Muscle of leg (tissue), 16 donors: ENCODE measurements at places on chromosomes 12 and 14.

DNA sequence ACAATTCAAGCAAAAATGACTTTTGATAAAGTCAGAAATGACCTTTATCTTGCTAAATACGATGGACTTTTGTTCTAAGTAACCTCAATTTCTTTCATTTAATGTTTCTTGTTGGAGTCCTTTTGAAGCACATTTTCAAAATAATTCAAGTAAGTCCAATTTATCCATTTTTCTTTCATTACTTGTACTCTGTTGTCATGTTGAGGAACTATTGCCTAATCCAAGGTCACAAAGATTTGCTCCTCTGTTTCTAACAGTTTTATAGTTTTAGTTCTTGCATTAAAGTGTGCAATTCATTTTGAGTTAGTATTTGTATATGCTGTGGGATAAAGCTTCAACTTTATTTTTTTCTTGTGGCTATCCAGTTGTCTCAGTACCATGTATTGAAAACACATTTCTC is 66.7 kb downstream of the CCER1 start:
- DNase-seq, result no peak

DNA sequence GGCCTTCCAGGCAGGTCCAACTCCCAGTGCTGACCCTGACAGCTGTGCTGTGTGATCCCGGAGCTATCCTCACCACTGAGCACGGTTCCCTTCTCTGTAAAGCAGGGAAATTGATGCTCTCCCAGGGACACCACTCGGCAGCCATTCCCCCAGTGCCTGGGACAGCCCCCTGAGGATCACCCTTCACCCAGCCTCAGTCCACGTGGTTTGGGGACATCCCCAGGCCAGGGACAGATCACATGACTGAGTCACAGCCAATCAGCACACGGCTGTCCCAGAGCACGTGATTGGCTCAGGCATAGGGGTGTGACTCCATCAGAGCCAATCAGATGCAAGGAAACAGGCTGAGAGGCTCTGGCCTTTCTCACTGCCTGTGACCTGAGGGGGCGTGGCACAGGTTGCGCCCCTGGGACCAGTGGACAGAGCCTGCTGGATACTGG is 68.8 kb upstream of the SFSWAP start:
- no peak for DNase-seq

- DNase-seq, result peak; percentile 21
These were observed 106.3 kb downstream of the PTCSC3 start for GRCh38 chr14:36070031-36070719.

- no peak for DNase-seq
These were observed 30.3 kb upstream of the WDR89 start for GRCh38 chr14:63671987-63672386.

- no peak for DNase-seq
These were observed 145.9 kb upstream of the HIF1A start for GRCh38 chr14:61549425-61549824.

GRCh38 chr12:27343255-27344000 is 10.8 kb downstream of the BMAL2 start:
- DNase-seq, result no peak

- no peak for DNase-seq
These were observed 9.1 kb upstream of the KCNA5 start for GRCh38 chr12:5034603-5035002.

- DNase-seq, result peak; percentile 89
These were observed 1.1 kb upstream of the FERMT2 start for GRCh38 chr14:52951681-52952554.

- DNase-seq, result no peak
These were observed 31.6 kb downstream of the BRI3BP start for GRCh38 chr12:125024949-125025563.

GRCh38 chr12:103354403-103354802 is 141.4 kb downstream of the C12orf42 start:
- DNase-seq, result no peak

DNA sequence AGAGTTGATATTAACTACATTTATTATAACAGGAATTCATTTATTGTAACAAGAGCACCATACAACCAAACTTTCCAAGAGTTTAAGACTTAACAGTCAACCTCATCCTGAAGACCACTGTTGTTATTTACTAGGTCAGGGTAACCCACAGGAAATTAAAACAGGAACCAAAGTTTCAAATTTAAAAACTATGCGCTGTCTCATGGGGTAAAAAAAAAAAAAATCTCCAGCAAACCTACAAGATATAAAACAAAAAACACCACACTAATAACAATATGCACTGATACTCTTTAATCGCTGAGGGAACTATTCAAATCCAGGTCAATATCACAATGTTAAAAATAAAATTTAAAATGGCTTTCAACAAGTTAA is 44.5 kb downstream of the FOXN3 start:
- DNase-seq, result no peak

GRCh38 chr14:25044106-25044698 is 5.7 kb downstream of the STXBP6 start:
- DNase-seq, result peak; percentile 71

- peak; percentile 98 for DNase-seq
These were observed 177.3 kb downstream of the MYRFL start for GRCh38 chr12:70002097-70002911.

GRCh38 chr12:14913381-14913781 is 25.0 kb downstream of the ERP27 start:
- no peak for DNase-seq

GRCh38 chr14:22407033-22407432 is 182.0 kb downstream of the DAD1 start:
- no peak for DNase-seq

DNA sequence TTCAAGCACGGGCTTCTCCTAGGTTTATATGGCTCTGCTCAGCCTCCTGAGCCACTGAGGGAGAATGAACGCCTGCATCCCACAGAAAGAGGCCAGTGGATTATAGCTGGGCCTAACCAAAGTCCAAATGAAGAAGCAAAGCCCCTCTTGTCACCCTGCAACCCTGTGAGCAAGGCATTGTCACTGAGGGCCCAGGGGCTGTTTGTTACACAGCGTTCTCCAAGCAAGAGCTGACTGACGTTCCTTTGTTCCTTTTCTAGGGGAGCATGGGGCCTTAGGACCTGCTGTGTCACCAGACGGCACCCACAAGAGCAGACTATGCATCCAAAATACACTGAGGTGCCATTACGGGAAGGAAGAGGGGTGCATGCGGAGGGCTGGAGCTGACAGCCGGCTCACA is 4.3 kb upstream of the FBRSL1 start:
- DNase-seq, result no peak

DNA sequence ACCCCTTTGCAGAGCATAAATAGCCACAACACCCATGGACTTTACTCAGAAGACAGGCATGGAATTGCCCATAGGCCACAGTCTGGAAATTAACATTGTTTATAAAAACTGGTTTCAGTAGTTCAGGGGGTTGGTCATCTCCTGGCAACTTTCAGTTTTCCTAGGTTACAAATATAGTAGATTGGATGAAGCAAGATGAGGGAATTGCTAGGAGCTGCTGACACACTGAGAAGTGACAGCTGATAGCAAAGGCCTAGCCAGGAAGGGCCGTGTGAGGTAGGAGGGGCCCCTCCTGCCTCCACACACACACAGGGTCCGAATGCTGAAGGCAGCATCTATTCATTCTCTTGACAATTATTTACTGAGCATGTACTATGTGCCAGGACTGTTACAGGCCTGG is 8.3 kb downstream of the GALNT16 start:
- no peak for DNase-seq

- DNase-seq, result no peak
These were observed 73.9 kb downstream of the SLC2A13 start for GRCh38 chr12:40031965-40032364.

DNA sequence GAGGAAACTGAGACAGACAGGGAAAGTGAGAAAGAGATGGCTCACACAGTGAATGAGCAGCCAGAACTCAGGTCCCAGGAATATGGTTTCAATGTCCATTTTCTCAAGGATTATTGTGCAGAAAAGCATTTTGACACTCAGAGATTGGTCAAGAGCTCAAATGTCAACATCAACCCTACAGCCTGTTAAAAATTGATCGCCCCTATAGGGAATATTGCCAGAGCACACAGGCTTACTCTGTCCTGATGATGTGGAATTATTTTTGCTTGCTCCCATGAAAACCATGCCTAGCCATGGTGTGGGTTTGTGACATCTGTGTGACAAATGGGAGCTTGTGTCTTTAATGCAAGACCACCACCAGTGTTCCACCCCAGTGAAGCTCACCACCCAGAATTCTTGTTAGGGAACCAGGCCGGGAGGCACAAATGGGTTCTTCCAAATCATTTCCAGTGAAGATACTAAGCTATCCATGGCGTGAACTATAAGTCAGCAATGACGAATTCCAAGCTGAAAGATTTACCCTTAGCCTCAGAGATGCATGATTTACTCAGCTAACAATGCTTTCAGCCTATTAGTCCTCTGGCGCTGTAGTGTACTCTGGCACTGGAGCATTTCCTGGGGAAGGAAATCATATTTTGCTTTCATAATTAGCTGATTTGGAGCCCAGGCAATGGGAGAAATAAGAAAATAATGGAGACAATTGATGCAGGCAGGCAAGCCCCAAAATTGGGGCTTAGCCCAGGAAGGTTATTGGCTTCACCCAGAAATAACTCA is 1188.2 kb upstream of the TMEM132C start:
- DNase-seq, result peak; percentile 18

DNA sequence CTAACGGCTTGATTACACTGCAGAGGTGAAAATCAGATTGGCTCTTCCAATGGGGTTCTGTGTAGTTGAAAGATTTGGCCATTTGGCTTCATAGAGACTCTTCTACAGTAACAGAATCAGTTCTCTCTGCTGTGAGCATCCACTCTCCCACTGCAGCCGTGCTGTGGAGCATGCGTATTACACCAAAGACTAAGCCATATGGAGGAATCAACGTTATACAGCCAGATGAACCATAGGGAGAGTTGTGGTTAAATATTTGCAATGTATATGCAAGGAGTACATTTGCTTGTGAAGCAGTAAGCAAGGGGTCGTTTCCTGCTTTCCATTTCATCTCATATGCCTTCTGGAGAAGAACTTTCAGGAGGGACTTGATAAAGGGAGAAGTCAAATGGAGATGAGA is 331.1 kb upstream of the FKBP4 start:
- no peak for DNase-seq

DNA sequence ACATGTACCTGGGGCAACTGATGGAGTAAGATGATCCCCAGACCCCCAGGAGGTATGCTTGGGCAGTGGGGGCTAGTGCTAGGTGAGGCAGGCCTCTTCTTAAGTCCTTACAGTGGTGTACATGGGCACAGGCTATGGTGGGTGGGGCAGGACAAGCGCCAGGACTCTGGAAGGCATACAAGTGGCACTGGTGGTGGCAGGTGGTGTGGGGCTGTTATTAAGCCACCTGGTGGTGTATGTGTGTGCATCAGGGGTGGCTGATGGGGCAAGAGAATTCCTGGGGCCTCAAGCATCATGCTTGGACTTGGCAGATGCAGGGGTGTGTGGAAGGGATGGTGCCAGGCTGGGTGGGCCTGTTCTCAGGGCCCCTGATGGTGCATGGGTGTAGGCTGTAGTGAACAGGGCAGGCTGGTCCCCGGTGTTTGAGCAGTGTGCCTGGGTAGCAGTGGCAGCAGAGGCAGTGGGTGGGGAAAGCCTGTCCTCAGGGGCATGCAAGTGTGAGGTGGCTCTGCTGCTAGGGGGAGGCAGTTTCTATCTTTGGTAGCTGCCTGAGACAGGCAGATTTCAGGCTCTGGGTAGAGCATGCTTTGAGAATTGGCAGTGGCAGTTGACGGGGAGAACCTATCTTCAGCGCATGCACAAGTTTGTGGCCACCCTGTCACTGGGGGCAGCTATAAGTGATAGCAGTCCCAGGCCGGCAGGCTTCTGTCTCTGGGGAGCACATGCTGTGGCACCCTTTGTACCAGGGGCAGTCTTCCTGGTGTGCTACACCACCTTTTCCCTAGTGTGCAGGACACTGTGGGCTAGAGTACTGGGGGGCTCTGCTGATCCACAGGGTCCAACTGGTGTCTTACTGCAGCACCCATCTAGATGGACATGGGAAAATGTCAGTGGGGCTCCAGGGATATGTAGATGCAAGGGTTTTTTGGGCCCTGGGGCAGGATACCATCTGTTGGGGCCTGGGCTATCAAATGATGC is 52.6 kb upstream of the ABCD2 start:
- no peak for DNase-seq

DNA sequence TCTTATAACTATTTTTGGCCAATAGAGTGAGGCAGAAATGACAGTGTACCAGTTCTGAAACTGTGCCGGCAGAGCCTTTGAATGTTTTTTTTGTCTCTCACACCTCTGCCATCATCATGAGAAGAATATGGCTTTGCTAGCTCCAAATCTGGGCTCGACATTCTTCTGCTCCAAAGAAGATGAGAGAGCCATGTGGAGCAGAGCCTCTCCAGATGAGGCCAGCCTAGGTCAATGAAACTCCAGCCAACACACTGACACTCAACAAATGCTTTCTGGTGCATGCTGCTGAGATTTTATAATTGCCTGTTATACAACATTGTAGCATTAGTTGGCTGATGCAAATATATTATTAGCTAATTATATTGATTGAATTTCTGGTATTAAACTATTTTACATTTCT is 154.7 kb downstream of the SLC38A4 start:
- DNase-seq, result no peak

- DNase-seq, result no peak
These were observed 115.4 kb upstream of the DYRK2 start for GRCh38 chr12:67533159-67533558.

DNA sequence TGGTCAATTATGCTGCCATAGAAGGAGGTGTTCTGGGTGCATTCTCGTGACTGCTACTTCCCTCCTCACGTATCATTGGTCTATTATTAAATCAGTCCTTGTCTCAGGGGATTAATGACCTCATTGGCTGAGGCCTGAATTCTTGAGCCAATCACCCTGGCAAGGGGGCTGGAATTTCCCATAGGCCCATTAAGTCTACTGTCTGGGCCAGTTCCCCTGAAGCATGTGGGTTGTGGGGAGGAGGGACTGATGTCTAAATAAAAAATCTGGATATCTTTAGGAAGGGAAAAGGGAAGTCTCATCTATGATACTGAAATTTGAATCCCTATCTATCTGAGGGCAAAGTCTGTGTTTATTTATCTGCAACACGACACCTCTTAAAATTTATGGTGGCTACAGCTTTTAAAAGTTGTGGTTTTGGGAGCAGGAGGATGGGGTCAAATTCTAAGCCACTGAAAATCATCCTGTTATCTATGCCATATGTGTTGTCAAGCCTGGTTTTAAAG is 71.9 kb downstream of the DYRK2 start:
- peak; percentile 81 for DNase-seq

GRCh38 chr12:51661836-51662235 is 70.8 kb downstream of the SCN8A start:
- DNase-seq, result no peak
